Lower lobe of right lung (tissue), 2 donors: ENCODE measurements at places on chromosomes 6 and 20. TPM values are rescaled to one million over a fixed set of nuclear protein-coding genes. Genes with fewer than 3 reads are reported as not detected.

- DNase-seq: no peak
Observed at GRCh38 chr6:53937461-53937860, 142.7 kb downstream of the LRRC1 start.

Gene CCDC170
- 5.4 TPM for total RNA-seq

- DNase-seq: no peak
Observed at GRCh38 chr6:845101-845500, 152.2 kb upstream of the EXOC2 start.

DNA sequence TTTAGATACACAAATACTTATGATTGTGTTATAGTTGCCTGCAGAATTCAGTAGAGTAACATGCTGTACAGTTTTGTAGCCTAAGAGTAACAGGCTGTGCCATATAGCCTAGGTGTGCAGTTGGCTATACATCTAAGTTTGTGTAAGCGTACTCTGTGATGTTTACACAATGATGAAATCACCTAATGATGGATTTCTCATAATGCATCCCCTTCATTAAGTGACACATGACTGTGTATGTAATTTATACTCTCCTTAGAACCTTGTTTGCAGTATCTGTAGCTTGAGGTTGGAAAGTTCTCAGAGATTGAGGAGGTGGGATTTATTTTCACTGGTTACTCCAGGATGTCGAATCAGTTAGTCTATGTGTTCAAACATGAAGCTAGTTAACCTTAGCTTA, 67.0 kb upstream of the TMEM30A start:
- no peak for DNase-seq

DNA sequence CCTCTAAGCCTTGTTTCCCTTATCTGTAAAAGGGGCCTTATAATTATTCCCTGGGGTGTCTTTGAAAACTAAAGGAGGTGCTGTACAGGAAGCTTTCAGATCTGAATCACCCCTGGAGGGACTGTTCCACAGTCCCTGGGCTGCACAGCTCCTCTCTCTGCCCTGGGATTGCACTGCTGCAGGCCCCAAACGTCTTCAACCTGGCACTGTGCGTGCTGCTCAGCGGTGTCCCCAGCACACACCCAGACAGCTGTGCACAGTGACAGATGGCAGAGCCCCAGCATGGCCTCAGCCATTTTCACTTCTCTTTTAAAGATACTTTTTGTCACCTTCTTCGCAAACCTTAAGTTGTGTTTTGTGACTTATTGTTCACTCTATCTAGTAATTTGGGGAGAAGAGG, 50.7 kb upstream of the INSM1 start:
- no peak for DNase-seq

DNA sequence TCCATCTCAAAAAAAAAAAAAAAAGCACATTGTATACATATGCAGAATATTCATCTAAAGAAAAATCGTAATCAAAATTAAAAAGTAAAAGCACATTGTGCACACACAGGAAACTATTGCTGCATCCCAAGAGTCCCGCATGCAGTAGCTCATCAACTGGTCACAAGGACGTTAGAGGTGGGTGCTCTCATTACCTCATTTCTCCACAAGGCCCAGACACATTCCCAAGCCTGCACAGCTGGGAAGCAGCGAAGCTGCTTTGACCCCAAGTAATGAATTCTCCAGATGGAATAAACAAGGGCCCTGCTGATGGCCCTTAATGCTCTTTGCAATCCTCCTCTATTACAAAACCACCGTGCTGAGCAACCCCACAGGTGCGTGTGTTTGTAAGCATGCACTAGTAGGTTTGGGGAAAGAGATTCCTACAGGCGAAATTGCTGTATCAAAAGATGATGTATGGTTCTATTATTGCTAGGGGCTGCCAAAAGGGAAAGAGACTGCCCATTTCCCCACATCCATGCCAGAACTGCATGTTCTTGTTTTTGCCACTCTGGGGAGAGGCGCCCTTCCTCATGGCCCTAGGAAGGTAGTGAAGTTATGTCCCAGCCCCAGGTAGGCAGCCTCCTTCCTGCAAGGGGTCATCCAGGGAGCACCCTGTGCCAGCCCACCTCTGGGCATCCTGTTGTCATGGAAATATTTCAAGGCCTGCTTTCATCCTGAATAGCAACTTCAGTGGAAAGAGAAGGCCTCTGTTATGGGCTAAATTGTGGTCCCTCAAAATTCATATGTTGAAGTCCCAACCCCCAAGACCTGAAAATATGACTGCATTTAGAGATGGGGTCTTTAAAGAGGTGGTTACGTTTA, 34.6 kb upstream of the PTGIS start:
- no peak for DNase-seq

DNA sequence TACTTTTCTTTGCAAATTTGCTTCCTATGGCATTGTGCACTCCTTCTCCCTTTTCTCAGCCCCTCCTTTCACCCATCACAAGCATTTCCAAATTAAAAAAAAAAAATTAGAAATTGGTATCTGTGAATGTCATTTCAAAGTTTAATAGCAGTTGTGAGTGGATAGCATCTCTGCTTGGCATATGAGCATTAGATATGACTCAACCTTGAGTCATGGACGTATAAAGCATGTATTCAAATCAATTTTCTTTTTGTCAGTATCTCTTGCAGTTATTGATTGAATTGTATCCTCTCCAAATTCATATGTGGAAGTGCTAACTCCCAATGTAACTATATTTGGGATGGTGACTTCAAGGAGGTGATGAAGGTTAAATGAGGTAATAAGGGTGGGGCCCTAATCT, 60.1 kb upstream of the MAP3K7 start:
- no peak for DNase-seq

GRCh38 chr6:49639177-49639817, 2.7 kb upstream of the RHAG start:
- DNase-seq: no peak

GRCh38 chr20:6582449-6582848, 185.0 kb upstream of the BMP2 start:
- no peak for DNase-seq

DNA sequence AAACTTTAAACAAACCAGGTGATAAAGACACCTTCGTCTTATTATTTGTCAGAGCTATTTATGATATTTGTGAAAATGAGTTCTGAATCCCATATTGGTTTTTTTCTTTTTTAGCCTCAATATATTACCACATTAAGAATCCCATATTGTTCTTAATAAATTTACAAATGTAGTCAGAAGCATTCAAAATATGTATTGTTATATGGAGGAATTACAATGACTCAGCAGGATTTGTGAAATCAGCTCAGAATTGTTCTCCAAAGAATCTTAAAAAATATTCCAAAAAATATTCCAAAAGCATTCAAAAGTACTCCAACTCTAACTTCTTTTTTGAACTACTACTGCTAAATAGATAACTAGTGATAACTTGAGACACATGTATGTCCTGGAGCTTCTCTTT, 6.5 kb upstream of the ZNF343 start:
- no peak for DNase-seq

DNA sequence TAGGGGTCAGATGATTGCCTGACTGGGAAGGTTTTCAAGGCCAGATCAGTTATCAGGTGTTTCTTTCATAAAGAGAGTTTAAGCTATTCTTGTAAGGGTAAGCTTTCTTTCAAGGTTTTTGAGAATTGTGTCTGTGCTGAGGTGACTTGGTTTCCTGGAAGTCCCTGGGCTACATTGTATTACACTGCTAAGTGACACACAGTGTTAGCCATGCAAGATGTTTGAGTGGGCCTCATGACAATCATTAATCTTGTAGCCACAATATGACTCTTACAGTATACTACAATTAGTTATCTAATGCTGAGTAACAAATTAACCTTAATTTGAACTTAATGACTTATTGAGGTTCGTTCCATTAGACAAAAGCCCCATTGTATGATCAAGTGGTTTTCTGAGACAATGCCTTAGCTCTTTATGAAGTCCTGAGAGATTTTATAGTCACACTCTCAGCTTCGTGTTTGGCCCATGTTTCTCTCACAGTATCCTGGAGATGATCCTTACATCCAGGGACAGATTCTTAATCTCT, 186.7 kb downstream of the RPS12 start:
- no peak for DNase-seq

Gene RAD21L1
- total RNA-seq: not detected

- no peak for DNase-seq
Observed at GRCh38 chr20:63374504-63374903, 13.4 kb upstream of the CHRNA4 start.

Gene NOX3
- total RNA-seq: not detected

- DNase-seq: no peak
Observed at GRCh38 chr20:2617099-2617714, 35.2 kb upstream of the NOP56 start.

Gene MYLK2
- total RNA-seq: not detected

Gene OPRL1
- 2.6 TPM for total RNA-seq

GRCh38 chr6:69785697-69786096, 11.1 kb downstream of the LMBRD1 start:
- DNase-seq: no peak

DNA sequence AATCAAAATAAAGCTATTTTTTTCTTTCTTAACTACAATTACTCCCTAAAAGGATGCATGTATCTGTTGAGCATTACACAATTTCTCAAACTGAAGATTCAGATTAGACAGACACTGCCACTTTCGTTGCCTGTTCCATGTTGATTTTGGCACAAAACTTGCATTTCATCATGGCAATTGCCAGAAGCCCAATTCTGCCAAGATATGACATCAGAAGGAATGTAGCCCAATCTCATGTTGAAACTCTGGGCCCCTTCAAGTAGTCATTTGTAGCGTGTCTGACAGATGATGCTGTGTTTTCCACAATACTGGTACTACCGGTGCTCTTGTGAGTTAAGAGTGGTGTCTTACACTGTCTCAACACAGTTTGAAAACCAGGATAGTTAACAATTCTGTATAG, 705.4 kb downstream of the PTPRT start:
- DNase-seq: no peak

Gene SLC17A1
- not detected for total RNA-seq

Gene OXT
- total RNA-seq: not detected

Gene PNPLA1
- 0.27 TPM for total RNA-seq

DNA sequence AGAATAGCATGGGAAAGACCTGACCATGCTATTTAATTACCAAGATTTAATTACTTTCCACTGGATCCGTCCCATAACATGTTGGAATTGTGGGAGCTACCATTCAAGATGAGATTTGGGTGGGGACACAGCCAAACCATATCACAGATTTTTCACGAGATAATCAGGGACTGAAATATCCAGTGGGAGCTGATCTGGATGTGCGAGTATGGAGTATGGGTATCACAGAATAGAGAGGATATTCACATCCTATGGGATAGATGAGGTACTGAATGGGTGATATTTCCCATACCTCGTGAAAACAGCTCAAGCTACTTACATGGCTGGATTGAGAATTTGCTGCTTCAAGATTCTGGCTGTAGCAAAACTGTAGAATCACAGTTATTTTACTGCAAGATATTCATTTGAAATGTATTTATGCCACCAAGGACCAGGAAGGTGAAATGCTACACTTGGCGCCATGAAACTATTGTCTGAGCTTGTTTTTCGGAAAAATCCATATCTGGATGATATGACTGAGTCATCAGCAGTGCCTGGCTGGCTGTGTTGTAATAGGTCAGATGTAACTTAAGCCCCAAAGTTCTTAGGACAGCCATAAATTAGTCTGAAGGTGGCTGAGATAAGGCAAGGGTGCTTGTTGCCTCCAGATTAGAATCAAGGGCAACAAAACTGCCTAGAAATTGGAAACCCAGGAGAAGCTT, 29.8 kb downstream of the KCNS1 start:
- no peak for DNase-seq

Gene FAM83B
- total RNA-seq: 0.12 TPM

DNA sequence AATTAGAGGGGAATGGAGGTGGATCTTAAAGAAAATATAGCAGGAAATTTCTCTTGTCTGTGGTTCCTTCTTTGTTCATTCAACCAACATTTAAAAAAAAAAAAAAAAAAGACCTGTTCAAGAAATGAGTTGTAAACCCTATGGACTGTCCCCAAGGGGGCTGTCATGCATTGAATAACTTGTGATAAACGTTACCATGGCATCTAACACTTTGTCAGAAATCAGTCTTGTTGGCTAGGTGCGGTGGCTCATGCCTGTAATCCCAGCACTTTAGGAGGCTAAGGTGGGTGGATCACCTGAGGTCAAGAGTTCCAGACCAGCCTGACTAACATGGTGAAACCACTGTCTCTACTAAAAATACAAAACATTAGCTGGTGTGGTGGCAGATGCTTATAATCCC, 381.7 kb downstream of the BCKDHB start:
- no peak for DNase-seq

Gene SEC23B
- total RNA-seq: 51.2 TPM

DNA sequence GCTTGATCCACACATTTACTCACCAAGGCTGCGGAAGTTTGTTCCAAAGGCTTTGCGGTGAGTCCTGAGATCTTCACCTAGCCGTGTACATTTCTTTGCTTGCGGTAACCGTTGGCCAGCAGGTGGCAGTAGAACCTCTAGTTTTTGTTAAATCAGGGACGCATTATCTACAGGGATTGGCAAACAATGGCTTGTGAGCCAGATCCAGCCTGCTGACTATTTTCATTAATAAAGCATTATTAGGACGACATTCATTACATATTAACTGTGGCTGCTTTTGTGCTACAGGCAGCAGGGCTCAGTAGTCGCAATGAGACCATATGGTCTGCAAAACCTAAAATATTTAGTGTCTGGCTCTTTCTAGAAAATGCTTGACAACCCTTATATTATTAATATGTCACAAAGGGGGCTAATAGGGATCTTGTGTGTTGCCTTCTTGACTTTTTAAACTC, 174.1 kb downstream of the DOK5 start:
- DNase-seq: peak; percentile 74

GRCh38 chr20:3783068-3783489, 1.8 kb upstream of the SPEF1 start:
- DNase-seq: peak; percentile 53

Gene EYS
- total RNA-seq: not detected

Gene TNXB
- total RNA-seq: 120 TPM

- DNase-seq: peak; percentile 86
Observed at GRCh38 chr20:10671221-10671918, 2.4 kb downstream of the JAG1 start.

DNA sequence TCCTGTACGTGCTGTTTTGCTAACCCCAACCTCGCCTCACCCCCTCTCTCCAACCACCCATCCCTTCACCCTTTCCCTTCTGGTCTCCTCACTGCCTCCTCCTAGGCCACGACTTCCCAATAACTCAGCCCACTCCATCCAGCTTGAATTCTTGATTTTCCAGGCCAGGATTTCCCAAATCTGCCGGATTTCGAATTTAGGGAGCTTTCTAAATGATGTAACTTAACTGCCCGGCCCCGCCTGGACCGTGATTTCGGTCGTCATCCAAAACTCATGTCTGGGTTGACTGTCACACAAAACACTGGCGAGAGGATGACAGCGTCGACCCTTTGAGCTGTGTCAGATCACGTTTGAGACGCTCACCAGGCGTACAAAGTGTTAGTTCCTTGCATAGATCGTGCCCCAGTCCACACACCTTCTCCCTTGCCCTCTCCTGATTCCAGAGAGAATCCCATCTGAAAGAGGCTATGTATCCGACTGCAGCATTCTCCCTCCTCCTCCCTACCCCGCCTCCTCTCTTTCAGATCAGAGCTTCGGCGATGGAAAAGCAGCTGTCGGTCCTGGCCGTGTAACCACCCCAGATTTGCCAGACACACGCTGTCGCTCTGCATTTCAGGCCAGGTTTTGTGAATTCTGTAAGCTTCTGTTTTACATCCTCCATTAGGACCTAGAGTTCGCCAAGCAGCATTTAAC, 168.2 kb downstream of the GPX5 start:
- no peak for DNase-seq

- DNase-seq: no peak
Observed at GRCh38 chr20:10132387-10132786, 86.2 kb upstream of the SNAP25 start.
